ENCODE measurements at places on chromosomes 3 and 15. TPM values are rescaled to one million over a fixed set of nuclear protein-coding genes. Genes with fewer than 3 reads are reported as not detected.

GRCh38 chr3:194270627-194271459, 80.3 kb downstream of the CPN2 start:
- H3K36me3 ChIP-seq, result no peaks in the 10 kb centered on the region
- peaks cover 53% of the 10 kb centered on the region for H3K4me1 ChIP-seq
- DNase-seq, result peak; percentile 97
- H3K27me3 ChIP-seq, result no peaks in the 10 kb centered on the region
- H3K27ac ChIP-seq, result peak overlapping the region; percentile 89

DNA sequence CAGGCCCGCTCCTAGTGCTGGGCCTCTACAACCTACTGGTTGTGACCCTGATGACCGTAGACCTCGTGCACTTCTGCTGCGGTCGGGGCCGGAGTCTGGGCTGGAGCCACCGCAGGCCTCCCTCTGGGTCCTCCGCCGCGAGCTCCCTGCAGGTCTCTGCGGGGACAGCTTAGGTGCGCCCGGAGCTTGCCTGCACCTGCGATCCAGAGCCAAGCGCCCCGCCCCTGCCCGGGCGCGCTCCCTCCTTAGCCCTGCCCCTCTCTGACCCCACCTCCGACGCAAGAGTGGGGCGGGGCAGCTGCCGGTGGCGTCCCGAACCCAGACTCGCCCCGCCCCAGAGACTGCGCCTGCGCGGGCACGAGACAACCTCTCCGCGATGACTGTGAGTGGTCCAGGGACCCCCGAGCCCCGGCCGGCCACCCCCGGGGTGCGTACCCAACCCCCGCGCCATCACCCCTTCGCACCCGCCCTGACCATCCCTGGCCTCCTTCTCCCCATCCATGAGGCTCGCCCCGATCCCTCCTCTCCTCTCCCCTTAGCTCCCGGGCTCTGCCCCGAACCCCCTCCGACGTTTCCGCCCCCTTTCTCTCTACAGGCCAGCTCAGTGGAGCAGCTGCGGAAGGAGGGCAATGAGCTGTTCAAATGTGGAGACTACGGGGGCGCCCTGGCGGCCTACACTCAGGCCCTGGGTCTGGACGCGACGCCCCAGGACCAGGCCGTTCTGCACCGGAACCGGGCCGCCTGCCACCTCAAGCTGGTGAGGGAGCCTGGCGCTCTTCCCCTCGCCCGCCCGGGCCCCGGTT, at the start of gene UNC45A:
UNC45A (plus strand) TSS at position 337 of the 803 bp plus-strand sequence; CDS start at position 377, 40 bp downstream.
- peak within 1 kb of the TSS; percentile 54 for H3K4me3 ChIP-seq
- H3K4me1 ChIP-seq, result peaks cover 51% of the 10 kb centered on the region
- peaks cover 32% of the 10 kb centered on the region for H3K36me3 ChIP-seq
- peak; percentile 95 for DNase-seq
- H3K27me3 ChIP-seq, result no peaks in the 10 kb centered on the region

GRCh38 chr3:141553055-141553454, 66.2 kb downstream of the RASA2 start:
- no peak overlapping the region for H3K27ac ChIP-seq
- no peaks in the 10 kb centered on the region for H3K4me1 ChIP-seq
- no peak overlapping the region for H3K4me3 ChIP-seq
- H3K27me3 ChIP-seq, result no peaks in the 10 kb centered on the region

FAM219B gene
- 30.1 TPM for polyA plus RNA-seq

DNA sequence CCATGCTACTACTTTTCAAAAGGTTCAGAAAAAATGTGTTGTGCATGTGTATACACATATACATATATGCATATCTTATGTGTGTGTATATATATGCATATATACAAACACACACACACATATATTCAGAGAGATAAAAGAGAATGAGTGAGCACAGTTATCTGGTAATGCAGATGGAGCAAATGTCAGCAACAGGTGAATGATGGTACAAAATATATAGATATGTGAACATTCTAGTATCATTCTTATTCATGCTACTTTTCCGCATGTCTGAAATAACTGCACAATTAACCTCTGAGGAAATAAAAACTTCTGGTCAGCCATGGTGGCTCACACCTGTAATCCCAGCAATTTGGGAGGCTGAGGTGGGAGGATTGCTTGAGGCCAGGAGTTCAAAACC, 222.6 kb upstream of the NANOGP8 start:
- H3K27ac ChIP-seq, result peak overlapping the region; percentile 77
- H3K4me3 ChIP-seq, result no peak overlapping the region
- no peak for DNase-seq
- H3K27me3 ChIP-seq, result no peaks in the 10 kb centered on the region

GRCh38 chr15:67101911-67102598, 36.7 kb downstream of the SMAD3 start:
- no peak for DNase-seq
- peak overlapping the region; percentile 30 for H3K27ac ChIP-seq
- H3K4me1 ChIP-seq, result no peaks in the 10 kb centered on the region
- no peak overlapping the region for H3K4me3 ChIP-seq
- no peaks in the 10 kb centered on the region for H3K36me3 ChIP-seq
- H3K27me3 ChIP-seq, result no peaks in the 10 kb centered on the region

MCF2L2 gene
- not detected for polyA plus RNA-seq

DNA sequence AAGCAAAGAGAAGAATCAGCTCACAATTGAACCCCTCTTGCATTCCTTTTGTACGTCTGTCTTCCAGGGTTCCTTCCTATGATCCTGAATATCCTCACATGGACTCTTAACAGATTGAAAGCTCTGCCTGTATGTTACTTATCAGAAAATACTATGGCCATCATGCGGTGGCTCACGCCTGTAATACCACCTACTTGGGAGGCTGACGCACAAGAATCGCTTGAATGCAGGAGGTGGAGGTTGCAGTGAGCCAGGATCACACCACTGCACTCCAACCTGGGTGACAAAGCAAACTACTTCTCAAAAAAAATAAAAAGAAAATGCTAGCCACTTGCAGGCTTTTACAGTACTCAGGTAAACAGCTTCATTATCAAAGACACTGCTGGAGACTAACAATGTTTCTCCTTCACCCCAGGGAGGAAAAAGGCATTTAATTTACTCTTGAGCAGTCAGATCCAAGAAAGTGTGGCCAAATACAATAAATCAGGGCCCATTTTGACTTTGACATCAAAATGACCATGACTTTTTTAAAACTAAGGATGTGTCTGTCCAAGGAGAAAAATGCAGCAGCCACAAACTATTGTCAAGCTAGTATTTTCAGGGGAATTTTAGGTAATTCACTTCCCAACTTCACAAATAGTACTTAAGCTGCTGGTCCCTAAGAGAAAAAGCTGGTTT, 27.3 kb downstream of the NPTN start:
- no peaks in the 10 kb centered on the region for H3K36me3 ChIP-seq
- no peak for DNase-seq
- no peak overlapping the region for H3K4me3 ChIP-seq
- no peak overlapping the region for H3K27ac ChIP-seq
- H3K4me1 ChIP-seq, result peaks cover 98% of the 10 kb centered on the region

GRCh38 chr3:192772240-192772894, 45.0 kb upstream of the FGF12 start:
- no peak overlapping the region for H3K4me3 ChIP-seq
- H3K4me1 ChIP-seq, result no peaks in the 10 kb centered on the region
- no peak overlapping the region for H3K27ac ChIP-seq
- no peaks in the 10 kb centered on the region for H3K27me3 ChIP-seq

DNA sequence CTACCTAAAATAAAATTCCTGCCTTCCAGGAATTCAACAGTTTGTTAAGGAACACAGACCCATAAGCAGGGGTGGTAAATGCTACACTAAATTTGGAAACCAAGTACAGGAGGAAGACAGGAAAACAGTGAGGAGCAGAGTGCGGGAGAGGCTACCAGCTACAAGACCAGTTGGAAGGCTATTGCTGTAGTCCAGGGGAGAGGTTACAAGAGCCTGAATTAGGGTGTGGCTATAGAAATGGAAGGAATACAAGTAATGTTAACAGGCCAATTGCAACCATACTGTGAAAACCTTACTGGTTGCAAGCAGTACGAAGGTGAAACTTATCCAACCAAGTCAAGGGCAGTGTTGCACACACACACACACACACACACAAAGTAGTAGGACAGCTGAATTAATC, 880 bp upstream of the ARMC8 start:
- peak overlapping the region; percentile 81 for H3K4me3 ChIP-seq
- no peaks in the 10 kb centered on the region for H3K27me3 ChIP-seq
- DNase-seq, result no peak
- no peaks in the 10 kb centered on the region for H3K36me3 ChIP-seq
- H3K27ac ChIP-seq, result peak overlapping the region; percentile 96
- peaks cover 24% of the 10 kb centered on the region for H3K4me1 ChIP-seq

DNA sequence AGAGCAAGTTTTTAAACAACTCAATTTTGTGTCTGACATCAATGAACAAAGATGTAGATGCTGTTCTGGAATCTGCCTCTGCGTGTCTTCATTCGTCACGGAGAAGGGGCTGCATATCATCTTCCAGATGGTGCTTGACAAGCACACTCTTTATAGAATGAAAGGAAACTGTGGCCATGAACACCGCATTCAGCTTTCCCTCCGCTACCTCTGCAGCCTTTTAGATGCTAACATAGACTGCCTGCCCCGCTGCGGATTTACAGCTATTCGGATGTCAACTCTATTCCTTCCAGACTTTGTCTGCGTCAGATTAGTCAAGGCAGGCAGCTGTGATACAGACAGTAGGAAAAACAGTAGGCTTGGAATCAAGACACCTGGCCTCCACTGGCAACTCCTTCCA, 232.9 kb downstream of the TJP1 start:
- no peaks in the 10 kb centered on the region for H3K36me3 ChIP-seq
- no peak overlapping the region for H3K27ac ChIP-seq
- H3K4me3 ChIP-seq, result no peak overlapping the region
- H3K27me3 ChIP-seq, result no peaks in the 10 kb centered on the region
- H3K4me1 ChIP-seq, result no peaks in the 10 kb centered on the region

DNA sequence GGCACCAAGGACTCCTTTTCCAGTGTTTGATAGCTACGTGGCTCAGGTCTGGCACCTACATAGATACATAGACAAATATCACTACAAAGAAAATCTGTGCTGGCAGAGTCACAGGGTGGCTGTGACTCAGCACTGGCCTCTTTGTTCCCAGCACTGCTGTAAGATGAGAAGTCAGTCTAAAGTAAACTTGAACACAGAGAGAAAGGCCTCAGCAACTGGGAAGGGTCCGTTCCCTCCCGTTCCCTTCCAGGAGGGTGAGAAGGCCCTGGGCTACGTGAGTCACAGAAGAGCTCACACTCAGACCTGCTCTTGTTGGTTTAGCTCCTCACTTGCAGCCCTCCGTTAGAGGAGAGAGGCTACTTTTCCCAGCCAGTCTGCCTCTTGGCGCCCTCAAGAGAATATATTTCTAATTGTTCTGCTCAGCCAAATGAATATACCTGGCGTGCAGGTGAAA, 23.1 kb downstream of the ANXA2 start:
- peak overlapping the region; percentile 84 for H3K27ac ChIP-seq
- DNase-seq, result peak; percentile 74
- H3K4me1 ChIP-seq, result peaks cover 65% of the 10 kb centered on the region
- peaks cover 8% of the 10 kb centered on the region for H3K36me3 ChIP-seq
